ENCODE measurements at places on chromosomes 3 and 15.

DNA sequence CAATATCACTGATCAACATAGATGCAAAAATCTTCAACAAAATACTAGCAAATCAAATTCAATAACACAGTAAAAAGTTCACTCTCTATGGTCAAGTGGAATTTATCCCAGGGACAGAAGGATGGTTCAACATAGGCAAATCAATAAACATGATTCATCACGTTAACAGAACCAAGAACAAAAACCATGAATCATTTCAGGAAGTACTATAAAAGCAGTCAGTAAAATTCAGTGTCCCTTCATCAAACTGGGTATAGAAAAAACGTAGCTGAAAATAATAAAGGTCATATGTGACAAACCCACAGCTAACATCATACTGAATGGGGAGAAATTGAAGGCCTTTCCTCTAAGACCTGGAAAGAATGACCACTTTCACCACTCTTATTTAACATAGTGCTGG is 172.1 kb downstream of the POLR2M start:
- peak; percentile 17 for DNase-seq

DNA sequence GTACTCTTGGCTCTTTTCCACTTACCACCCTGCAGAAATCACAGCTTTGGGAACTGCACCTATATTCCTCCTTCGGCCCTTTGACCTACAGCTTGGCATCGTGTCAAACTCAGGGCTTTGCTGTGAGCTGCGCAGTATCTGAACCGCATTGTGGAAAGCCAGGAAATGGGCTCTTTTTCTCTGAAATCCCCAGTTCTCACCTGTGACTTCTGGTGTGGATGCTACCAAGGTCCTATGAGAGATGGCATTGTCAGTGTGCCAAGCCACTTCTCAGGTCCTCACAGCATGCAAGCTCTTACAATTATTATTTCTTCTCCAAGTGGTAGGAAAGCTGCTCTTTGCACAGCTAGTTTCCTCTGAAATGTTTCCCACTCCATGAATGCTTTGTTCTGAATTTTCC is 450.6 kb upstream of the TBL1XR1 start:
- no peak for DNase-seq

GRCh38 chr3:152350776-152351175 is 82.0 kb downstream of the MBNL1 start:
- no peak for DNase-seq

- peak; percentile 43 for DNase-seq
Observed at GRCh38 chr15:31254431-31255175, 72.0 kb upstream of the KLF13 start.

DNA sequence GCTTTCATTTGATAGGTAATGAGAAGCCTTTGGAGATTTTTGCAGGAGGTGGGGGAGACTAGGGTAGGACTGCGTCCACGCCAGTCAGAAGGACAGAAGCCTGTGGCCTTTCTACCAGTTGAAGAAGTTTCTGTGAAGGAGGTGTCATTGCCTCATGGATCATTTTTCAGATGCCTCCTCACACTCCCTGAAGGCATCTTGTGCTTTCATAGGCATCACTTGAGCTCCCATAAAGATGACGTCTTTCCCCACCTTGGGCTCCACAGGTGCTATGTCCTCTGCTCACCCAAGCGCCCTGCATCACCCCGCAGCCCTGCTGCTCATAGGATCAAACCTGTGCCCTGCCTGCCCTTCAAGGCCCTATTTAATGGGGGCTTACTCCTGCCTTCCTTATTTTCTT is 7.5 kb upstream of the ITGA11 start:
- no peak for DNase-seq

DNA sequence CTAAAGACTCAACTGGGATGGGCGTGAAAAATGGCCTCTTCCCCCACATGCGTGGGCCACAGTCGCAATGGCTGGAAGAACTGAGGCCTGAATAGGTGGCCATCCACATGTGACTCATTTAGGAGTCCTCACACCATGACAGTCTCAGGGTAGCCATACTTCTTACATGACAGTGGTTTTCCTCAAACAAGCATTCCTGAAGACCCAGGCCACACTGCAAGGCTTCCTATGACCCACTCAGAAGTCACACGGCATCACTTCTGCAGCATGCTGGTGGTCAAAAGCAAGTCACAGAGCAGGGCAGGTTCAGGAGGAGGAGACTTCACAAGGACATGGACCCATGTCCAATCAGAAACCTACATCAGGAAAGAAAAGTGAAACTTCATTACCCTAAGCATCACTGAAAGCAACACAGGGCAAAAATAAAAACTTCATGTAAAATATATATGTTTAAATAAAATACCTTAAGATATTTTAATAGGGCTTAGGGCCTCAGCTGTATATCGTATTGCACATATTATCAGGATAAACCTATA is 257.1 kb downstream of the OPA1 start:
- DNase-seq: no peak

GRCh38 chr15:98121536-98121935 is 161.0 kb downstream of the ARRDC4 start:
- DNase-seq: no peak

DNA sequence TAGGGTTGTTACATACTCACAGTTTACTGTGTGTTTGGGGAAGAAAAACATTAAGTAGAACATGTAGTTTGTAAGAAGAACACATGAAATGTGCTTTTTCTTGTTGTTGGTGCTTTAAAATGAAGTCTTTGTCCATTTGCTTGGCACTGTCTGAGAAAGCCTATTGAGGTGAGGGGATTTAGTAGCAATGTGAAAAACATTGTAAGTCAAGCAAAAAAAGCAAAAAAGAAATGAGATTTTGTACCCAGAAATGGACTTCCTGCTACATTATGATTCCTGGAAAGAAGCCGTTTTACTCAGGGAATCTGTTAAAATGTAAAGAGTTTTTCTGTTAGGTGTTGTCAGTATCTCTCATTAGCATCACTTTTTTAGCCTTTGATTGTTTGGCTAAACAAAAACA is 59.9 kb downstream of the KAT2B start:
- no peak for DNase-seq

GRCh38 chr3:114323546-114324254 is 29.9 kb downstream of the TIGIT start:
- no peak for DNase-seq

DNA sequence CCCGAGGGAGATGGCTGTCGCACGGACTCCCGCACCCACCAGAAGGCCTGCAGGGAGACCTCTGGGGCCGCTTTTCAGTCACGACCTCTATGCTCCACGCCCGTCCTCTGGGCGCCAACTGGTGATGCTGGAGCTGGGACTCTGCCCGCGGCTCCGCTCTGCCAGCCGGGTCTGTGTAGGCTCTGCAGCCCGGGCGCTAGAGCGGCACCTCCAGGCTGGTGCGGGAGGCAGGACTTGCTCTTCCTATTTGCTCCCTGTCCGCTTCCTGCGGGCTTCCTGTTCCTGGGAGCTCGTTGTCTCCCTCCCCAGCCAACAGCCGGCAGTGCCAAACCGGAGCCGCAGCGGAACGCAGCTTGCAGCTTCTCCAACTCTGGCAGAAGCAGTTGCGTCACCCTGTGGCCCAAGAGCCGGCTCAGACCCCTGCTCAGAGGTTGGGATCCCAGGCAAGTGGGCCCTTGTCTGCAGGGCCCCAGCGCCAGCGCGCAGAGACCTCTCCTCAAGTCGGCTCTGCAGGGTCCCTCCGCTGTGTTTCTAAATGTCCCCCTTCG is 285.9 kb downstream of the XXYLT1 start:
- no peak for DNase-seq

GRCh38 chr3:111824351-111824750 is 34.7 kb upstream of the PHLDB2 start:
- no peak for DNase-seq

DNA sequence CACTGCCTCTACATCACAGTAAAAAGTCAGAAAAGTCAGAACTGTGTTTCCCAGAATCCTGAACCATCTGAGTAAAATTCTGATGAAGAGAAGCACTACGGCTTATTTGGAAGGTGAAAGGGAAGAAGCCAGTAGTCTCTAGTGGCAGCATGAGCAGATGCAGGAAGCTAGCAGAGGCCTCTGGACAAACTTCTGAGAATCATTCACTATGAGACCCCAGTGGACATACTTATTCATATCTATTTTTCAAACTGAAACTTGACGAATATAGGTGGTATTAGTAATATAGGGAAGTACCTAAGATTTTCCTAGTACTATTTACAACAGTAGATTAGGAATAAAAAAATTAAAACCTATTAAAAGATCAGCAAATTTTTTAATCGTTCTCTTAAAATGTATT is 272.8 kb upstream of the TTC14 start:
- no peak for DNase-seq

GRCh38 chr15:40328176-40328575 is 4.7 kb downstream of the INAFM2 start:
- no peak for DNase-seq

- no peak for DNase-seq
Observed at GRCh38 chr3:119297169-119297568, 3.0 kb downstream of the ARHGAP31 start.

DNA sequence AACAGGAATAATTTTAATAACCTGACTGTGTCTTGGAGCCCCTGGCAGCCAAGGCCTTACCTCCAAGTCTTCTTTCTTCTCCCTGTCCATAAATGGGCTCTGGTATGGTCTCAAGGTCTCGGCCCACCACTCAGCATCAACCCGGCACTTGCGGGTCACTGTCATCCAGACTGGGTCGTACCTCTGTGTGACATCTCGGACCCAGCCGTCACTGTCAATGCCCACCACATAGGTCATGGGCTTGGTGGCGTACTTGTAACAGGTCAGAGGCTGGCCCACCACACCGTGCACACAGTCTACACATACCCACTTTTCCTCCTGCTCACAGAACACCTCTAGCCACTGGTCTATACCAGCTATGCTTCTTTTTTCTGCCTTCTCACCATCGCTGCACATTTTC is 20.4 kb downstream of the XPC start:
- DNase-seq: no peak
